ENCODE measurements at places on chromosomes 16 and 17. TPM values are rescaled to one million over a fixed set of nuclear protein-coding genes. Genes with fewer than 3 reads are reported as not detected.

The SEPTIN12 gene
- total RNA-seq, result not detected

The AMFR gene
- total RNA-seq, result 296 TPM

The CCT6B gene
- not detected for total RNA-seq

The ADGRG1 gene
- total RNA-seq, result 1.4 TPM

The TBC1D3 gene
- not detected for total RNA-seq

The SPATA32 gene
- total RNA-seq, result not detected

The NEUROD2 gene
- not detected for total RNA-seq

The MEOX1 gene
- total RNA-seq, result 1.1 TPM

The DHRS7C gene
- not detected for total RNA-seq

The RND2 gene
- total RNA-seq, result not detected

DNA sequence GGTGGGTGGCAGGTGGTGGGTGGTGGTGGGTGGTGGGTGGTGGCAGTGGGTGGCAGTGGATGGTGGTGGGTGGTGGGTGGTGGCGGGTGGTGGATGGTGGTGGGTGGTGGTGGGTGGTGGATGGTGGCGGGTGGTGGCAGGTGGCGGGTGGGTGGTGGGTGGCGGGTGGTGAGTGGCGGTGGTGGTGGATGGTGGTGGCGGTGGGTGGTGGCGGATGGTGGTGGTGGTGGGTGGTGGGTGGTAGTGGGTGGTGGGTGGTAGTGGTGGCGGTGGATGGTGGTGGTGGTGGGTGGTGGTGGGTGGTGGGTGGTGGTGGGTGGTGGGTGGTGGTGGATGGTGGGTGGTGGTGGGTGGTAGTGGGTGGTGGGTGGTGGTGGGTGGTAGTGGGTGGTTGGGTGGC lies 423.8 kb upstream of the PSMD7 start:
- DNase-seq, result no peak

DNA sequence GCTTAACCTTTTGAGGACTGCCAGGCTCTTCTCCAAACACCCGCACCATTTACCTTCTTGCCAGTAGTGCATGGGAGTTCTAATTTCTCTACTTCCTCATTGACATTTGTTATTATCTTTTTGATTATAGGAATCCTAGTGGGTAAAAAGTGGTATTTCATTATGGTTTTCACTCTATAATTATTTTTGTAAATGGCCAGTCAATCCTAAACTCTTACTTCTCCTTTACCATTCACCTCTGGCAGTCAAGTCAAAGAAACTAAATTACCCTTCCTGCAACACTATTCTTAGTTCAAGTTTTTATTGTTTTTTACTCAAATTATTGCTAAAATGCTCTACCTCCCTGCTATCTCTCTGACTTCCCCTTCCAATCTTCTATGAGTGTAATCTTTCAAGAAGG lies 29.8 kb upstream of the ANKFY1 start:
- DNase-seq, result no peak

DNA sequence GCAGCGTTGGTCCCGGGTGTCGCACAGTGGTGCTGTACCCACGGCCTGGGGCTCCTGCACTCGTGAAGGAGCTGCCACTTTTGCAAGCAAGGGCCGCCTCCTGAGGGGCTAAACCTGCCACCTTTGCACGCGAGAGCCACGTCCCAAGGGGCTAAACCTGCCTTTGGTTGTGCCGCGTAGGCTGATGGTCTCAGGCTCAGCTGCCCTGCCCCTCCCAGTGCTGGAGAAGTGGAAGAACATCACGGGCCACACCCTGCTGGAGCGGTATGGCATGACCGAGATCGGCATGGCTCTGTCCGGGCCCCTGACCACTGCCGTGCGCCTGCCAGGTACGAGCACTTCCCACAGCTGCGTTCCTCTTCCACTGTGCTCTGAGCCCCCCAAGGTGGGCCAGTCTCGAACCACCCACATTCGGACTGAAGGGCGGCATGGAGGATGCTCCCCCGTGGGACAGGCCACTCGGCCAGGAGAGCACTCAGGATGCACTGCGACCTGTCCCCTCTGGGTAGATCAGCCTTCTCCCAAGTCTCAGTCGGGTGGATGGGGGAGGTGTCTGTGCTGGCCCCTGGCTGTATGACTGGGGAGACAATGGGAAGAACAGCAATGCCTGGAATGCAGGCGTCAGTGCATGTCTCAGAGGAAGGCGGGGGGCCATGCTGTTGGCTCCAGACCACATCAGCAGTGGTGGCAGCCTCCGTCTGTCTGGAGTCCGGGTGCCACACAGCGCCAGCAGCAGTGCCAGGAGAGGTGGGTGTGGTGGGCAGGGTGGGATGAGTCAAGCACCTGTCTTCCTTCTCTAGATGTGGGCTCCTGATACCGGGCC lies 20.7 kb downstream of the ACSF3 start:
- DNase-seq, result no peak

DNA sequence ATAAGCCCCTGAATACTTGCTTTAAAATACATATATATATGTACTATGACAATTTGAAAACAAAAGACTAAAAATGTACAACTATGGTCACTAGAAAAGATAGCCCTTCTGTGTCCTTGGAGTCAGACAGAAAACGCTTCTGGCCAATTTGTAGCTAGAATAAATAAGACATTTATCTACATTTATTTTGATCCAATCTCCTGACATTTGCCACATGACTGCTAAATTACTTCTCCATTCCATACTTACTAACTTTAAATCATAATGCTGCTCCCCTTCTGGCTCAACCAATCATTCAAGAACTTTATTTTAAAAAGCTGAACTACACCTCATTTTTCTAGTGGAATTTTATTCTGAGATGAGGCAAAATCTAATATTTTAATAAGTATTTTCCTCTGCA lies 65.8 kb downstream of the CYTH1 start:
- DNase-seq, result no peak

- no peak for DNase-seq
Observed at GRCh38 chr17:54102246-54102645, 279.5 kb downstream of the KIF2B start.

DNA sequence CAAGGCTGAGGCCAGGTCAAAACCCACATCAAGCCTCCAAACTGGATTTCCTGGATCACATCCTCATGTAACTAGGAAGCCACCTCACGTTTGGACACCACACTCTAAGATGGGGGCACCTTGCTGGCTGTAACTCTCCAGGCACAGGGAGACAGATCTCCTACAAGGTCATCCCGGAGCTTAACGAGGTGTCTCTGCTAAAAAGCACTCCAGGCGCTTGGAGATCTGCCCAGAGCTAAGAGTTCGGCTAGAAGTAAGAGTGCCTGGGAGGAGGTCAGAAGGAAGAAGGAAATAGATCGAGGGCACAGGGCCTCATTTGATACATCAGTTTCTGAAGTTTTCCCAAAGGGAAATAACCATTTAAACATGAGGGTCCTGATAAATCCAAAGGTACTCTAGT lies 15.9 kb downstream of the PSMB3 start:
- DNase-seq, result no peak

DNA sequence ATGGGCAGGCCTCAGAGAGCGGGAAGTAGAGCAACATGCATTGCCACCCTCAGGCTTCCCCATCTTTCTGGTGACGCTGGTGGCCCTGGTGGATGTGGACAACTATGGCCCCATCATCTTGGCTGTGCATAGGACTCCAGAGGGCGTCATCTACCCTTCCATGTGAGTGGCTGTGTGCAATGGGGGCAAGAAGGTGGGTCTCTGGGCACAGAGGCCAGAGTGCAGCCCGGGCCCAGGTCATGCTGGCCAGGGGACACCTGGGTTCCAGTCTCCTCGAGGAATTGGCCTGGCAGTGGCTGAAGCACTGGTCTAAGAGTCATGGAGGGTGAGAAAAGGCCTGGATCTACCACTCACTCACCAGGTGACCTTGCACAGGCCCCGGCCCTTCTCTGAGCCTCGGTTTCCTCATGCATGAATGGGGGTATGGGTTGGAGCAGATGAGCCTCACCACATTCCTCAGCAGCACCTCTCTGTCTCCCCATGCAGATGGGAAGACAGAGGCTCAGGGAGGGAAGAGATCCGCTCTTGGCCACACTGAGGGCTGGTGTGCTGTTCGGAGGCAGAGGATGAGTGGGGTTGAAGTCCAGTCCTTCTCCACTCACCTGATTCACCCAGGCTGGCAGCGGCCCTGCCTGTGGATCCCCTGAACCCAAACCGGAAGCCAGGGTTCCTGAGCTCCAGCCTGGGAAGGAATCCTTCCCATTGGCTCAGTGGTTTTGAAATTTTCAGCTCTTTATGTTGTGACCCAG lies 7.2 kb upstream of the ADGRG3 start:
- no peak for DNase-seq

GRCh38 chr17:68384471-68384870 lies 72.8 kb downstream of the WIPI1 start:
- no peak for DNase-seq

GRCh38 chr16:75108792-75109731 lies 7.5 kb downstream of the LDHD start:
- DNase-seq, result peak; percentile 96

GRCh38 chr16:31453255-31454204 lies 5.8 kb upstream of the ARMC5 start:
- DNase-seq, result peak; percentile 73

GRCh38 chr17:2610195-2611175 lies 17.0 kb downstream of the PAFAH1B1 start:
- DNase-seq, result no peak

DNA sequence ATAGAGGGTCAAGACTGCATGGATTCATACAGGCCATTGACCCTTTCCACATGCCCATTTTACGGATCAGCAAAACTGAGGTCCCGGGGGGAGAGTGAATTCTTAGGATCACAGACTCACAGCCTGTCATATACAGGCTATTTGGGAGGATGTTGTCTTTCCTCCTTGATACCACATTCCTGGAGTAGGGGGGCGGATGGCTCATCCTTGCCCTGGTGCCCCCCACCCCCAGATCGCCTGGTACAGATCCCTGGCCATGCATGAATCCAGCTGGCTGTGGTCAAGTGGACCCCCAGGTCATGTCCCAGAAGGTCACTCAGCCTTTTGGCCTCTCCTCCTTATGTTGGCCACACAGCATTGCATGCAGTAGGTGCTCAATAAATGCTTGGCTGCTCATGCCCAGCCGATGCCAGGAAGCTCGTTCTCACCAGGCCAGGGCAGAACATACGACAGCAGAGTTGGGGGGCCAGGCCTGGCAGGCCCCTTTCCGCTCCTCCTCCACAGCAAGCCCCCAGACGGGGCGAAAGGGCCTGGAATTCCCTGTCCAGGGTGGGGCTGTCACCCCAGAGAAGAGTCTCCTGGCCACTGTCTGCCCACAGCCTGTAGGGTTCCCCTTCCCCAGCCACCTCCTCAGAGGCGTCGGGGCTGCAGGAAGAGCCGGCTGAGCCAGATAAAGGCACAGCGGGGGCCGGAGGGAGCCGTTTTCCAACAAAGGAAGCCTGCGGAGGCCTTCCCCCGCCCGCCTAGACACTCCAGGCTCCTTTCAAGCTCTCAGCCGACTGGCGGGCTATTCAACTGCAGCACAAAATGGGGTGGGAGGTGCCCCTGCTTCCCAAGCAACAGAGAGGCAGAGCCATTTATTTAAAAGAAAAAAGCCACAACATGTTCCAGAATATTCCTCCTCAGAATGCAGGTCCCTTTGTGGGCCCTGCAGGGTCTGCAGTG lies 215.7 kb upstream of the CIBAR2 start:
- DNase-seq, result no peak

GRCh38 chr16:86579268-86580062 lies 1.1 kb downstream of the FOXL1 start:
- no peak for DNase-seq

DNA sequence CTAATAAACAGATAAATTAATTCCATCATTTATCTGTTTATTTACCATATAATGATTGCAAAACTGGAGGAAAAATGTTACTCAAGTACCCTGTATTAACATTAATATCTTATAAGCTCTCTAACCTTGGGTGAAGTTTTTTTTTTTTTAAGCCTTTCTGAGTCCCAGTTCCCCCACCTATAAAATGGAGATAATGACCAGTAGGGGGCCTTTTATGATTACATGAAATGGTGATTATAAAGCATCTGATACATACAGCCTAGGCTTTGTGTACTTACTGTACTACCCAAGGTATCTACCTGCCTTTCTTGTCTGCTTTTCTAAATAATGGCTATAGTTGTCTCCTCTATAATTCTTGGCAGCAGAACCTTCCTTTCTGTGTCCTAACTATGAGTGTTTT lies 22.6 kb downstream of the LRRC36 start:
- DNase-seq, result no peak

GRCh38 chr16:68488554-68488953 lies 40.2 kb upstream of the SMPD3 start:
- no peak for DNase-seq

GRCh38 chr17:30068465-30068864 lies 48.2 kb upstream of the NSRP1 start:
- DNase-seq, result no peak

- no peak for DNase-seq
Observed at GRCh38 chr16:88678224-88678979, 7.9 kb downstream of the SNAI3 start.

GRCh38 chr17:28598389-28598788 lies 436 bp downstream of the SPAG5 start:
- DNase-seq, result no peak

DNA sequence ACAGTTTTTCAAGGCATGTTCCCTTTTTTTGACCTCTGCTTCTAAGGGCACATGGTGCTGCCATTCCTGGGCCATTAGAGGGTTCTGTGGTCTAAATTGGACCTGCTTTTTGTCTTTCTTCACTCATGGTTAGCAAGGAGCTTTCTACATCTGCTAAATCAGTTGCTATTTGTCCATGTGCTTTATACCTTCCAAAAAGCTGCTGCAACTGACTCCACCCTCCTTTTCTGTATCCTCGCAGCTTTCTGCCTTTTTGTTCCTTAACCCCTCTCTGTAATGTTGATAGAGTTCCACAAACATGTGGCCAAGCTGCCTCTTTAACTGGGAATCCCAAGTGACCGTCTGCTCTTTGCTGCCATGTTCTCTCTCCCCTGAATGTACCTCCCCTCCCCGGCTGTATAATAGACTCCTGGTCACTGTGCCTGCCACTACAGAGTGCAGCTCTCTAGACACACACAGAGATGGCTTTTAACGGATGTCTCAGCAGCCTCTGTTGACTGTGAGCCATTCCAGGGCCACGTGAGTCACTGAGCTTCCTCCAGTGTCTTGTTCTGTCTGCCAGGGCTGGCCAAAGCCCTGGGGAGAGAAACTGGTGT lies 57.4 kb upstream of the TEKT3 start:
- DNase-seq, result peak; percentile 68

DNA sequence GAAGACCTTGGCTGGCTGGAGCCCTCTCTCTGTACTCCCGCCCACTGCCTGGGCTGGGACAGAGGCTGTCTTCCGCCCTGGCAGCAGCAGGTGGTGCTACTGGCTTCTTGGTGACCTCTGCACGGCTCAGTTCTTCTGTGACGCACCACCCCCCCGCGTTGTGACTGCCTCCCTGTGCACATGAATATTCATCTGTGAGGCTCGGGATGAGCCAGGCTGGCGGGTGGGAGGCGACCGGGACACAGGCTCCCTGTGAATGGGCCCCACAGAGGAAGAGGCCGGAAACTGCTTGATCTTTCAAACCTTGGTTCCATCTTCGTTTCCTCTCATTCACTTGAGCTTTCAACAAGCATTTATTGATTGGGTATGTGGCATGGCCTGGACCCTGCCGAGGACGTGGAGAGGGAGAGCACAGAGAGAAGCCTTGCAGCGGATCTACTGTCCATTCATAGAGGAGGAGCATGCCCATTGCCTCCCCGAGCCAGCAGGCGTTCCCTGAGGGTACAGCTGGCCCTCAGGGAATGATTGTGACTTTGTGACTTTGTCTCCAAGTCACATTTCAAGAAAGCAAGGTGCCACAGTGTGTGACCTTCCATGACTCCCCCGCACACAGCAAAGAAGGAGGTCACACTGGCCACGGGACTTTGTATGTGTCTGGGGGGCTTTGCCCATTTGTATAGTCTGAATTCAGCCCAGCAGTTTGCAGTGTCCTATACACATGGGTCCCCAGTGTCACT lies 45.0 kb downstream of the B9D1 start:
- DNase-seq, result no peak

- no peak for DNase-seq
Observed at GRCh38 chr16:15915555-15916081, 27.2 kb upstream of the CEP20 start.

GRCh38 chr17:79159926-79160325 lies 85.3 kb downstream of the ENGASE start:
- no peak for DNase-seq
